ENCODE measurements at places on chromosomes 3 and 15.

GRCh38 chr3:133330065-133330464, 69.8 kb upstream of the BFSP2 start:
- peak; percentile 43 for DNase-seq

GRCh38 chr15:80180468-80180867, 27.7 kb downstream of the FAH start:
- no peak for DNase-seq

GRCh38 chr3:181790561-181790960, 78.8 kb downstream of the SOX2 start:
- no peak for DNase-seq

DNA sequence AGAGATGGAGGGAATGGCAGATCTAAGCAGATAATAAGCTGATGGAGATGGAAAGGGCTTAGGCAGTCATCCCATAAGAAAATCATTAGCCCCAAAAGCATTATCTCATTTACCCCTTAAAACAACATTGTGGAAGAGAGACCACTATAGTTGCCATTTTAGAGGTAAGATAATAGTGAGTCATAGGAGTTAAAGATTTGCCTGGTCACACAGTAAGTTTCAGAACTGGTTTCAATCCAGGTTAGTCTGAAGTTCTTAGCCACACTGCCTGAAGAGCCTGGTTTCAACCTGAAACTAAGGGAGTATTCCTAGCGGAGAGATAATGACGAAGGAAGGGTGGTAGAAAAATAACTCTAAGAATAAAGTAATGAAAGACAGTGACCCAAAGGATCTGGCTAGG, 13.0 kb upstream of the UBR1 start:
- DNase-seq = no peak

DNA sequence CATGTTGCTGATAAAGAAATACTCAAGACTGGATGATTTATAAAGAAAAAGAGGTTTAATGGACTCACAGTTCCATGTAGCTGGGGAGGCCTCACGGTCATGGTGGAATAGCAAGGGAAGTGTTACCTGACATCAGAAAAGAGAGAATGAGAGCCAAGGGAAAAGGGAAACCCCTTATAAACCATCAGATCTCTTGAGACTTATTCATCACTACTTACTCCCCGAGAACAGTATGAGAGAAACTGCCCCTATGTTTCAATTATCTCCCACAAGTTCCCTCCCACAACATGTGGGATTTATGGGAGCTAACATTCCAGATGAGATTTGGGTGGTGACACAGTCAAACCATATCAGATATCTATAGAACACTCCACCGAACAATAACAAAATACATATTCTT, 904.6 kb downstream of the PDCD6IP start:
- no peak for DNase-seq

DNA sequence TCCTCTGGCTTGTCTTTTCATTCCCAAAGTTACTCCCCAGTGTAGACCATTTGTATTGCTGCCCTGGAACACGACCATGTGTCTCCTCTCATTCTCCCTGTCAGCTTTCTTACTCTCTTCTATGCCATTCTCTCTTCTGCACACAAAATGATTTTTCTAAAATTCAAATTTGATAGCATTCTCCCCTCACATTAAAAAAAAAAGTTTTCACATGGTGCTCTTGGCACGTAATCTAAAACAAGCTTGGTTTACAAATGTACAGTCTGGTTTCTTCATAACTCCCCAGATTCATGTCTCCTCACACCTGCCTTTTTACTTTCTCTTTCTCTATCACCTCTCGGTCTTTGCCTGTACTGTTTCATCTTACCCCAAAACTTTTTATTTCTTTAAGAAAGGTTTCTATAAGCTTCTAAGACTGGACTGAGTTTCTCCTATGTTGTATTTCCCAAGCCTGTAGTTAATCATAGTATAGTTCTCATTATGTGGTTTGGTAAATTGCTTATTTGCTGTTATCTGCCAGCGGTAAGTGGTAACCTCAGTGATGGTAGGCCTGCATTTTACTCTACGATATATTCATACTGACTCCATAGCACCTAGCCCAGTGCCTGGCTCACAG, 31.2 kb downstream of the BCHE start:
- no peak for DNase-seq

GRCh38 chr3:119856695-119857094, 74.8 kb downstream of the NR1I2 start:
- DNase-seq = no peak

DNA sequence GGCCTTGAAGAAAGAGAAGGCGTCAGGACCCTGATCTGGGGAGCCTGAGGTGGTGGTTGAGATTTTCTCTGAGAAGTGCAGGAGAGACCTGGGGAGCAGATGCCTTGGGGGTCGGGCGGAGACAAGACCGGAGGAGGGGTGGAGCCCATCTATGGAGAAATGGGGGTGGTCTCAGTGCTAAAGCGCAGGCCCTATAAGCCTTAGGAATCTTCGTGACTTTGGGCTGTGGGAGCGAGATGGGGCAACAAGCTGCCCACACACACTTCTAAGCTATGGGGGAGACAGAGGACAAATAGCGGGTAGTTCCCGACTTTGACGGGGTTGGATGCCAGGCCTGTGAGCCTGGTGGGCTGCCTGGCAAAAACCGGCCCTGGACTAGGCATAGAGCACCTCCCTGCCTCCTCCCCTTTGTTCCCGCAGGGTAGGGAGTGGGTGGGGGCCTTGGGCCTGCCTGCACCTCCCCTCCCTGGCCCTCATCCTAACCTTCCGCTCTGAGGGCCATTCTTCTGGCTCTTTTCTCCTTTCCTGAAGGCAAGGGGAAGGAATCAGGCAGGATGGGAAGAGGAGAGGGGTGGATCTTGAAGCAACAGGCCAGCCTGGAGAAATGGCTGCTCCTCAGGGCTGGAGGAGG, 880 bp downstream of the NISCH start:
- no peak for DNase-seq

DNA sequence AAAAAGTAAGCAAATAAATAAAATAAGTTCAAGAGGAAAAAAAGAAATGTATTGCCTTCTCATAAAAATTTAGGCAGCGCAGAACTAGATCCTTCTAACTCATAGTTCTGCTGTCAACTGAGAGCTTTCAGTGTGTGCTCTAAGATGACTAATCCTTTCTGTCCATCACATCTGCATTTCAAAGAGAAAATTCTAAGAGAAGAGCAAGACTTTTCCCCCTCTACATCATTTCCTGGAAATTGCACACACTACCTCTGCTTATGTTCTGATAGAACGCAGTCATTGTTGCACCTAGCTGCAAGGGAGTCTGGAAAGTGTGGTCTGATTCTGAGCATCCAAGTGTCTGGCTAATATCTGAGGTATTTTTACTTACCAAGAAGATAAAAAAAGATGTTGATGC, 39.6 kb upstream of the SLCO3A1 start:
- no peak for DNase-seq

GRCh38 chr15:92636401-92636907, 19.1 kb downstream of the FAM174B start:
- DNase-seq = no peak

DNA sequence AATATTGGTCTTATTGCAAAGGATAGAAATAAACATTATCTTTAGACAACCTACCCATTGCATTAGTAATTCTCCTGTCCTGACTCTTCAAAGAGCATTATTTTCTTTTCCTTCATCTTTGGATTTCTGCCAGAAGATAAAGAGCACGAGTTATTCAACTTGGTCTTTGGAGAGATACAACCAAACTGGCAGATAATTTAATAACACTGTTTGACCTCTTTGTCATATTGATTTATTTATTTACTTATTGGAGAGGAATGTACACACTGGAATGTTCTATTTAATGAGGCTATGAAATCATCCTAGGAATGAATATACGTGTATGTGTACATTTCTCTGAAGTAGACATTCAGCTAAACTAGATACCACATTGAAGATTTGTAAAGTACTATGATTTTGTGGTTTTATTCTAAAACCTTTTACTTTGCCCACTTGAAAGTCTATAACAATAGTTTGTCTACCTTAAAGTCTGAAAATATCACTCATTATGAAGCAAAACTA, 462.1 kb downstream of the C3orf38 start:
- no peak for DNase-seq

GRCh38 chr3:24640330-24640877, 145.8 kb upstream of the THRB start:
- no peak for DNase-seq

GRCh38 chr3:117114517-117115265, 405.1 kb downstream of the TUSC7 start:
- no peak for DNase-seq

GRCh38 chr3:111998636-111999483, at the start of gene TAGLN3:
Gene TAGLN3, plus strand, starts transcription at chr3:111998922. Its CDS starts 501 bp downstream, at chr3:111999423.
- peak; percentile 50 for DNase-seq

DNA sequence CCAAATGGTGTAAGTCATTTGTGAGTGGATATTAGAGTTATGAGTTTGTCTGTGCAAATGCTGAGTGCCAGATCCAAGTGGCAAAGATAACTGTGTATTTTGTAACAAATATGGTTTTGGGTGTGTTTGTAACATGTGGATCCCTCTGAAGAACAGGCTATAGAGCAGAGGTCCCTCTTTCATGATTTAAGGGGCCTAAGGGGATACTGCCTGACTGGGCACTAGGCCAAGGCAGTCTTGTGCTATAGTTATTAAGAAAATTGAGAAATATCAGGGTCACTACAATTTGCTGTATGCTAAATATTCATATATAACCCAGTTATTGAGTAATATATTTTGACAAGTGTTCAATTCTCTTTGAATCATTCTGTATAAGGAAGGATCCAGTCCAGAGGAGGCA, 555.6 kb upstream of the RGMA start:
- no peak for DNase-seq

DNA sequence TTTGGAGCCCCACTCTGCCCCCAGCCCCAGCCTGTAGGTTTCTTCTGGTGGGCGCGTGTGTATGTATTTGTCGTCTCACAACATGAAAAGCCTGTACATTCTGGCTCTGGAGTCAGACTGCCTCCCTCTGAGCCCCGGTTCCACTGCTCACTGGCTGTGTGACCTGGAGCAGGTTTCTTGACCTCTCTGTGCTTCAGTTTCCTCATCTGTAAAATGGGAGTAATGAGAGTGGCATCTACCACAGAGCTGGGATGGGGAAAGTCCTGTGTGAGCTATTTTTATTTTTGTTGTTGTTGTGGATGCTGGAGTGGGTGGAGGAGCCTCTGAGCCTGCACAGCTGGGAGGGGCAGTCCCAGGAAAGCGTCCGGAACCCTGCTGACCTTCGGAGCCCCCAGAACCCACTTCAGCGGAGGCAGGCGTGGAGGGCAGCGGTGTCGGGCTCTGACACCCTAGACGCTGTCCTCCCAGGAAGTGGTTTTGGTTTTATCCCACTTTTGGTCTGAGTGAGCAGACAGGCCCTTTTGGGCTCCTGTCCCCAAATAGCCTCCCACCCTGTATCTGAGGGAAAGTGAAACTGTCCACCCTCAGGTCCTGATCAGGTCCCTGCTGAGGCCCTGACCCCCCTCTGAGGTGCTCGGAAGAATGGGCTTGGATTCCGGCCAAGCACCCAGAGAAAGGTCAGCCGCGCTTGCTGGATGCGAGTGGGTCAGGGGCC, 103.5 kb downstream of the CHSY1 start:
- no peak for DNase-seq
